ENCODE measurements at places on chromosomes 7 and 10.

- no peak for DNase-seq
Observed at GRCh38 chr7:96719164-96719563, 9.5 kb upstream of the SEM1 start.

DNA sequence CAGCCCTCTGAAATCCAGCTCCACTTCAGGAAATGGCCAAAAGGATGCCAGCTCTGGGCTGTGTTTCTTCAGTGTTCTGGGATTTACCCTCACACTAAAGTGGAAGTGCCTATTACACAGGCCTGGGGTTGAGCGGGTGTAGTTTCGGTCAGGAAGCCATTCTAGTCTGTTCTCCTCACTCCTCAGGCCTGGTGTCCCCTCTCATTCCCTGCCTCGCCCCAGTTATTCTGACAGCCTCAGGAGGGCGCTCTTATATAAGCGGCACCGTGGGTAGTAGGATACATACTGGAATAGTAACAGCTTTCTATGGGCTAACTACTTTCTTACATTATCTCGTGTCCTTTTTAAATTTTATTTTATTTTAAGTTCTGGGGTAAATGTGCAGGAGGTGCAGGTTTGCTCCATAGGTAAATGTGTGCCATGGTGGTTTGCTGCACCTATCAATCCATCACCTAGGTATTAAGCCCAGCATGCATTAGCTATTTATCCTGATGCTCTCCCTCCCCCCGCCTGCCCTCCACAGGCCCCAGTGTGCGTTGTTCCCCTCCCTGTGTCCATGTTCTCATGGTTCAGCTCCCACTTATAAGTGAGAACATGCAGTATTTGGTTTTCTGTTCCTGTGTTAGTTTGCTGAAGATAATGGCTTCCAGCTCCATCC is 12.2 kb upstream of the LGI1 start:
- DNase-seq: no peak

GRCh38 chr10:10460451-10460850 is 557.2 kb upstream of the CELF2 start:
- DNase-seq: no peak

DNA sequence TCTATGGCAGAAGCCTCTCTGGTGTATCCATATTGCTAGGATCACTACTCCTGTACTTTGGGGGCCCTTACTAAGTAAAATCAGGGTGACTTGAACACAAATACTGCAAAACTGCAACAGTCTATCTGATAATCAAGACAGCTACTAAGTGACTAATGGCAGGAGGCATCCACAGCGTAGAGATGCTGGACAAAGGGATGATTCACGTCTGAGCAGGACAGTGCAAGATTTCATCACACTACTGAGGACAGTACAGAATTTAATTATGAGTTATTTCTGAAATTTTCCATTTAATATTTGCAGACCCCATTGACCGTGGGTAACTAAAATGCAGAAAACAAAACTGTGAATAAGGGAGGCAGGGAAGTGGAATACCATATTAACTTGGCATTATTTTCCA is 10.4 kb downstream of the CUL2 start:
- no peak for DNase-seq

GRCh38 chr7:150831851-150832250 is 20.5 kb upstream of the AOC1 start:
- DNase-seq: no peak

DNA sequence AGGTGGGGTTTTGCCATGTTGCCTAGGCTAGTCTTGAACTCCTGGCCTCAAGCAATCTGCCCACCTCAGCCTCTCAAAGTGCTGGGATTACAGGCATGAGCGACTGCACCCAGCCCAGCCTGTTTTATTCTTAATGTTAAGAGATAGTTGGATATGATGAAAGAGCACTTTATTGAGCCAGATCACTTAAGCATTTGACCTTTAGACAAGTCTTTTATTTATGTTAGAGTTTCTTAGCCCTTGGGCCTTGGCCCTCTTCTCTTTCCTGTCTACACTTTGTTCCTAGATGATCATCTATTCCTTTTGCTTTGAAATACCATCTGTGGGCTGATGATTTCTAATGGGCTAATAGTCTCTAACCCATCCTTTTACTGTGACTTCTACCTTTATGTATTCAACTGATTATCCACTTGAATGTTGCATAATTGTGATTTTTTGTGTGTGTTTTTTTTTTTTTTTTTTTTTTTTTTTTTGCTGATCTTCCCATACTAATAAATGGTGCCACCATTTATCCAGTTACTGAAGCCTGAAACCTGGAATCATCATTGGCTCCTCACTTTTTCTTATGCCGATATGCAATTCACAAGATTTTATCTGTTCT is 34.8 kb downstream of the BTRC start:
- no peak for DNase-seq

- peak; percentile 69 for DNase-seq
Observed at GRCh38 chr7:102291056-102291915, 4.6 kb downstream of the SH2B2 start.
